ENCODE measurements at places on chromosomes 3 and 15. TPM values are rescaled to one million over a fixed set of nuclear protein-coding genes. Genes with fewer than 3 reads are reported as not detected.

The SQOR gene
- 58.7 TPM for total RNA-seq

The ISLR gene
- 39.3 TPM for total RNA-seq

The SOX2 gene
- total RNA-seq = not detected

- no peaks in the 10 kb centered on the region for H3K27me3 ChIP-seq
- no peaks in the 10 kb centered on the region for H3K36me3 ChIP-seq
Observed at GRCh38 chr3:129424185-129424841, 4.1 kb downstream of the EFCAB12 start.

DNA sequence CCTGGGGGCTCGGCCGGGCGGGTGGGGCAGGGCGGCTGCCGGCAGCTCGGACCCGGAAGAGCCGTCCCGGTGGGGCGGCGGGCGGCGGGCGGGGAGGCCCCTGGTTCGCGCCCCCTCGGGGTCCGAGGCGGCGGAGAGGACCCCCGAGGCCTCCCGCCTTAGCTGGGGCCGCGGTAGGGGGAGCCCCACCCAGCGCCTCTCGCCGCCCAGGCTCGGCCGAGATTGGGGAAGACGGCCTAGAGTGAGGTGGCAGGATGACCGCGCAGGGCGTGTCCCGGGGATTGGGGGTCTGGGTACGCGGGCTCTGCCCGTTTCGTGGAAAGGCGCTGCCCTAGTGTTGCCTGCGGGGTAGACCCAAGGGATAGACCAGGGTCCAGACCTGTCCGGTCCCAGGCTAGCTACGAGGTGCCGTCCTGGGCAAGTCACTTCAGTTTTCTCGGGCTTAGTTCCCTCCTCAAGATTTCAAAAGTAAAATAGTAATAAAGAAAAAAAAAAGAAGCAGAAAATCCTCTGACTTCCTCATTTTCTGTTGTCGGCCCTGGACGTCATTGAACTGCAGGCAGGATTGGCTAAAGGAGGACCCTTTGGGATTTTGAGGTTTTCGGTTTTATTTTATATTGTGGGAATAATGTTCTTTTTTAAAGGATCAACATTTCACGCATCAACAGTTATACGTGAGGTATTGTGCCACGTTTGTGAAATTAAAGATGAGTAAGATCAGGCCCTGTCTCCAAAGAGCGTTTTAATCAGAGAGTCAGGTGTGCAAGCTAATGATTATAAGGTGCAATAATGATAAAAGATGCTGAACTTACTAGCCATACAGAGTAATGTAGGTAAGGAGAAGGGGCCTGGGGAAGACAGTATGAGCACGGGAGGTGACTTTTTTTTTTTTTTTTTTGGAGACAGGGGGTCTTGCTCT, 679 bp downstream of the IQGAP1 start:
- peak overlapping the region; percentile 82 for H3K4me3 ChIP-seq
- H3K27me3 ChIP-seq = no peaks in the 10 kb centered on the region
- H3K27ac ChIP-seq = peak overlapping the region; percentile 100
- H3K4me1 ChIP-seq = peaks cover 57% of the 10 kb centered on the region
- DNase-seq = peak; percentile 95

The TMEM108 gene
- total RNA-seq = 1.3 TPM

The LYSMD2 gene
- 41.7 TPM for total RNA-seq

- H3K36me3 ChIP-seq = no peaks in the 10 kb centered on the region
- no peak overlapping the region for H3K4me3 ChIP-seq
- H3K4me1 ChIP-seq = no peaks in the 10 kb centered on the region
- no peak for DNase-seq
- H3K27ac ChIP-seq = no peak overlapping the region
Observed at GRCh38 chr3:109819734-109820133, 482.4 kb upstream of the DPPA4 start.

DNA sequence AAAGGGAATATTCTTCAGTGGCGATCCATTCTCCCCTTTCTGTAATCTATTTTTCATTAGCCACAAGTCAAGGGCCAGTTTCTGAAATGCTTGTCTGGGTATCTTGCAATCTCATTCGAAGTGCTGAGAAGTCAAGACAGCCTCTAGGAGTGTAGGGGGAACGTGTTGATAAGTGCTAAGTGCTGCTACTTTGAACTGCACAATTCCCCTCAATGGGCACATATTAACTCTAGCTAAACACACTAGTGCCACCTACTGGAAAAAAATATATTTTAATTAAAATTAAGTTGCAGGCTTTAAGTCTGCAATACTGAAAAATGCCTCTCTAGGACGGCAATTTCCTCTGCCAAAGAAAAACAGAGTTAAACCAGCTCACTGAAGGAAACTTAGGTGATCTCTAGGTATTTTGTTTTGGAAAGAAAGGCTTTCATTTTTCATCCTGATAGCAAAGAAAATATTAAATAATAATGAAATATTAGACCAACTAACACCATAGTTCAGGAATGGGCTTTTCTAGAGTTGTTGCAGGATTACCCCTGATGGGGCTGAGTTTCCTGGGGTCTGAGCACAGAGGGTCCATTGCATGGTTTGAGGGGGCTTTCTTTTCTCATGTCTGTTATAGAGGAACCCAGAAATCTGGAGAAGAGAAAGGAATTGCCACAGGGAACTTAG, 181.9 kb upstream of the KBTBD8 start:
- no peak overlapping the region for H3K27ac ChIP-seq
- H3K36me3 ChIP-seq = no peaks in the 10 kb centered on the region
- H3K4me3 ChIP-seq = no peak overlapping the region
- no peak for DNase-seq
- no peaks in the 10 kb centered on the region for H3K27me3 ChIP-seq

- no peak overlapping the region for H3K27ac ChIP-seq
- H3K27me3 ChIP-seq = no peaks in the 10 kb centered on the region
- H3K4me3 ChIP-seq = no peak overlapping the region
- H3K4me1 ChIP-seq = peaks cover 2% of the 10 kb centered on the region
- DNase-seq = no peak
Observed at GRCh38 chr3:12791430-12791829, 5.0 kb upstream of the CAND2 start.

- H3K27ac ChIP-seq = no peak overlapping the region
- H3K4me1 ChIP-seq = no peaks in the 10 kb centered on the region
Observed at GRCh38 chr3:170204509-170204908, 17.7 kb upstream of the PRKCI start.

GRCh38 chr3:194705761-194706160, 20.1 kb downstream of the FAM43A start:
- no peaks in the 10 kb centered on the region for H3K4me1 ChIP-seq
- no peaks in the 10 kb centered on the region for H3K36me3 ChIP-seq
- no peaks in the 10 kb centered on the region for H3K27me3 ChIP-seq
- no peak for DNase-seq
- H3K4me3 ChIP-seq = no peak overlapping the region

DNA sequence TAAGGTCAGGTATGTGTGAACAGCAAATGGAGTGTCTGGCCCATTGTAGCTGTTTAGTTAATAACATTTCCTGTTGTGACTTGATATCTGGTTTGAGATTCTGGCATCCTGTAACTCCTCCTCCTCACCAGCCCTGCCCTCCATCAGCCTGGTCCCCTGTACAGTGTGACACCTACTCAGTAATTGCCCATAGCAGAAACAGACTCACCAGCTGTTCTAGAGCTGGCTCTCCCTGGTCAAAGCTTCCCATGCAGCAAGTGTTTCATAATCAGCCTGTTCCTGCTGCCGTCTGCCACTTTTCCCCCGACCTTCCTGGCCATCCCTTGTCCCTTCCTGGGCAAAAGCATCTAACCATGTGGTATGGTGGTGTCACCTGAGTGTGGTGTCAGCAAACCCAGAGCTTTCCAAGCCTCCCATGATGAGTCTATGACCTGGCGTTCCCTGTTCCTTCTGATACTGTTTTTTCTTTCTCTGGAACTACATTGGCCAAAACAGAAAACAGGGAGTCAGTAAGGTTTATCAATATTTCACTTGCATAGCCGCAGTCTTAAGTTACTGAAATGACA, 55.4 kb downstream of the B3GALNT1 start:
- H3K36me3 ChIP-seq = no peaks in the 10 kb centered on the region
- H3K4me1 ChIP-seq = no peaks in the 10 kb centered on the region
- H3K27ac ChIP-seq = no peak overlapping the region
- no peak for DNase-seq
- H3K4me3 ChIP-seq = no peak overlapping the region

- no peaks in the 10 kb centered on the region for H3K36me3 ChIP-seq
- H3K4me1 ChIP-seq = no peaks in the 10 kb centered on the region
- H3K27ac ChIP-seq = no peak overlapping the region
- peak; percentile 68 for DNase-seq
- no peaks in the 10 kb centered on the region for H3K27me3 ChIP-seq
Observed at GRCh38 chr3:28903171-28903601, 377.7 kb upstream of the RBMS3 start.

GRCh38 chr15:85543741-85544155, 163.3 kb downstream of the AKAP13 start:
- H3K4me1 ChIP-seq = peaks cover 94% of the 10 kb centered on the region
- no peaks in the 10 kb centered on the region for H3K36me3 ChIP-seq
- H3K27ac ChIP-seq = peak overlapping the region; percentile 91
- DNase-seq = peak; percentile 92
- no peaks in the 10 kb centered on the region for H3K27me3 ChIP-seq

- H3K27ac ChIP-seq = no peak overlapping the region
- no peaks in the 10 kb centered on the region for H3K27me3 ChIP-seq
- no peaks in the 10 kb centered on the region for H3K36me3 ChIP-seq
Observed at GRCh38 chr3:111747490-111747889, 111.6 kb upstream of the PHLDB2 start.

The PP2D1 gene
- total RNA-seq = not detected

- H3K4me3 ChIP-seq = no peak overlapping the region
- peaks cover 5% of the 10 kb centered on the region for H3K27me3 ChIP-seq
- no peak for DNase-seq
- peaks cover 92% of the 10 kb centered on the region for H3K36me3 ChIP-seq
Observed at GRCh38 chr15:72202302-72202701, 4.7 kb upstream of the GRAMD2A start.

GRCh38 chr3:192435241-192435640, 292.1 kb downstream of the FGF12 start:
- no peaks in the 10 kb centered on the region for H3K27me3 ChIP-seq
- no peaks in the 10 kb centered on the region for H3K4me1 ChIP-seq
- no peak for DNase-seq
- no peak overlapping the region for H3K27ac ChIP-seq
- no peaks in the 10 kb centered on the region for H3K36me3 ChIP-seq

Data from spleen (tissue), 13 donors.